Endothelial cell (in vitro differentiated cells): ENCODE measurements at places on chromosomes 11 and 22. TPM values are rescaled to one million over a fixed set of nuclear protein-coding genes. Genes with fewer than 3 reads are reported as not detected.

The MPZL3 gene
- total RNA-seq: 10.7 TPM

GRCh38 chr11:123856444-123856843 is 29.0 kb downstream of the TMEM225 start:
- H3K27ac ChIP-seq: no peak overlapping the region
- DNase-seq: no peak
- peaks cover 10% of the 10 kb centered on the region for H3K36me3 ChIP-seq

DNA sequence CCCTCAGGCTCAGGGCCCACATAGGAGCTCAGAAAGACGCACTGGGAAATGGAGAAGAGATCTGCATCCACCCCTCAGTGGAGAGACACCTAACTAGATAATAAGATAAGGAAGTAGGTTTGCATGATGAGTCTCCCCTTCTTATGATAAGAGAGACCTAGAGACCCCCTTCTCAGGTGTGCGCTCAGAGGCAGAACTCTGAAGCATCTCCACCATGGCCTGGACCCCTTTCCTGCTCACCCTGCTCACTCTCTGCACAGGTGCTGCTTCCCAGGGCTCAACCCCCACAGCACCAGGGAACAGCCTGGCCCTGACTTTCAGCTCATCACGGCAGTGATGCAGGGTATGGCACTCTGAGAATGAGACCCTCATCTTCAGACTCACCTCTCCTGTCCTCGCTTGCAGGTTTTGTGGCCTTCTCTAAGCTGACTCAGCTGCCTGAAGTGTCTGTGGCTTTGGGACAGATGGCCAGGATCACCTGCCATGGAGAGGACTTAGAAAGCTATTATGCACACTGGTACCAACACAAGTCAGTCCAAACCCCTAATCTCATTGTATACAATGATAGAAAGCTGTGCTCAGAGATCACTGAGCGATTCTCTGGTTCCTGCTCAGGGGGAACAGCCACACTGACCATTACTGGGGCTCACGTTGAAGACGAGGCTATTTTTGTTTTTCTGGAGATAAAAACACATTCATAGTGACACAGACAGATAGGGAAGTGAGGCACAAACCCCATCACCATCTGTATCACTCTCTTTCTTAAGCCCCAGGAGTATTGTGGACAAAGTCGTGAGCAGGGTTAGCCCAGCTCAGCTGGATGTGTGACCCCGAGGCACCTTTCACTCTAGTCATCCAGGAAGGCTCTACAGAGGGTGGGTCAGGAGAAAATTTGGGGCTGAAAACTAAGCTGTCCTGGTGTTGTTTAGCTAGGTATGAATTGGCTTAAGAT is 29.7 kb upstream of the IGLL5 start:
- no peaks in the 10 kb centered on the region for H3K36me3 ChIP-seq
- DNase-seq: no peak
- no peak overlapping the region for H3K27ac ChIP-seq
- H3K27me3 ChIP-seq: peaks cover 2% of the 10 kb centered on the region
- H3K4me3 ChIP-seq: no peak overlapping the region

DNA sequence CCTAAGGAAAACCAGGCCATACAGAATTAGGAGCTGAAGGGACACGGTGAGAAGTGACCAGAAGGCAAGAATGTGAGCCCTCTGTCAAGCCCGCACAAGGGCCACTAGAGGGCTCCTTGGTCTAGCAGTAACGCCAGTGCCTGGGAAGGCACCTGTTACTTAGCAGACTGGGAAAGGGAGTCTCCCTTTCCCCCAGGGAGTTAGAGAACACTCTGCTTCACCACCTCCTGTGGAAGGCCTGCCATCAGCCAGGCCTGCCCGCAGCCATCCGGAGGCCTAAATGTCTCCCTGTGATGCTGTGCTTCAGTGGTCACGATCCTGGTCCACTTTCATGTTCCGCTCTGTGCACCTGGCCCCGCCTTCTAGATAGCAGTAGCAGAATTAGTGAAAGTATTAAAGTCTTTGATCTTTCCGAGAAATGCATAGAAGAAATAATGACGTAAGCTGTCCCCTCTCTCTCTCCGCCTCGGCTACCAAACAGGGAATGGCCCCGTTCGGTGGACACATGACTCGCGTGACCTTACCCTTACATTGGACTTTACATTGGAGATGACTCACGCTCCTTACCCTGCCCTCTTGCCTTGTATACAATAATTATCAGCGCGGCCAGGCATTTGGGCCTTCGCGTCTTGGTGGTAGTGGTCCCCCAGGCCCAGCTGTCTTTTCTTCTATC is 10.7 kb upstream of the GSTP1 start:
- no peak overlapping the region for H3K27ac ChIP-seq
- peaks cover 6% of the 10 kb centered on the region for H3K4me1 ChIP-seq
- H3K27me3 ChIP-seq: peaks cover 2% of the 10 kb centered on the region
- H3K36me3 ChIP-seq: no peaks in the 10 kb centered on the region

The ANKK1 gene
- total RNA-seq: 0.18 TPM

DNA sequence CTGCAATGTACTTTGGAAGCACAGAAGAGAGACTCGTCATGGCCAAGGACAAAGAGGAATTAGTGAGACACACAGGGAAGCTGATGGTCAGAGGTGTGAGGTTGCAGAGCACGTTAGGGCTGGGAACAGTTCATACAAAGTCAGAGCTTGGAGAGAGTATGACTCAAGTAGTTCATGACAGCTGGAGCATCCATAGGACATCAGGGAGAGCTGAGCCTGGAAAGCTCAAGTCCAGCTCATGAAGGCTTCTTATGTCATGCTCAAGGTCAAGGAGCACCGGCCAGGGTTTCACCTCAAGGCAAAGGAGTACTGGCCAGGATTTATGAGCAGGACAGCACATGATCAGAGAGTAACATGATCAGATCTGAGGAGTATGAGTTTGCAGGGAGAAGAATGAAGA is 64.6 kb upstream of the CHST1 start:
- peaks cover 10% of the 10 kb centered on the region for H3K27me3 ChIP-seq
- H3K27ac ChIP-seq: no peak overlapping the region
- peaks cover 33% of the 10 kb centered on the region for H3K4me1 ChIP-seq
- H3K36me3 ChIP-seq: peaks cover 10% of the 10 kb centered on the region
- H3K4me3 ChIP-seq: no peak overlapping the region
- no peak for DNase-seq

DNA sequence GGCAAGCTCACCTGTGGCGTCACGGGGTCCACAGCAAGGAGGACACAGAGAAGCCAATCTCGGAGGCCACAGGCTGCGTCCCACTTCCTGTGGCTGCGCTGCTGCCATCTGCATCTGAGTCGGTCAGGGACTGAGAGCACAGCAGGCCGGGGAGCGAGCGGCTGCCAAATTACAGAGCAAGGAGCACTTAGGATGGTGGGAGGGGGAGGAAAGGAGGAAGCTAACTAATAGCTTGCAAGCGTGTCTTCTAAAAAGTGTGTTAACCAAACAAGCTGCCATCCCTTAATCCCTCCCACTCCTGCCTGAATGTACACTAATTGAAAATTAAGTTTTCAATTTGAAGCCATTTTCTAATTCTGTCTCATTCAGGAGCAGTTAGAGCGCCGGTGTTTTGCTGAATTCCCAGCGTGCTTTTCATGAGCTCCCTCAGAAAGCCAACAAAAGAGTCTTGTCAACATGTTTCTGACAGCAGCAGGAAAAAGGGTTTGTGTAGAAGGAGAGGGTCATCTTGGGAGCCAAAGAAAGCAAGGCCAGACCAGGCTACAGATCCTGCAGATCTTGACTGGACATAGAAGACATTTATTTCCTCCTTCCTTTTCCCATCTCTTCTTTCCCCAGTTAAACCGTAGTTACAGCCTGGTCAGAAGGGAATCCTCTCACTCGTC is 42.4 kb upstream of the API5 start:
- no peak for DNase-seq
- H3K27ac ChIP-seq: no peak overlapping the region
- H3K4me3 ChIP-seq: no peak overlapping the region
- H3K4me1 ChIP-seq: no peaks in the 10 kb centered on the region

DNA sequence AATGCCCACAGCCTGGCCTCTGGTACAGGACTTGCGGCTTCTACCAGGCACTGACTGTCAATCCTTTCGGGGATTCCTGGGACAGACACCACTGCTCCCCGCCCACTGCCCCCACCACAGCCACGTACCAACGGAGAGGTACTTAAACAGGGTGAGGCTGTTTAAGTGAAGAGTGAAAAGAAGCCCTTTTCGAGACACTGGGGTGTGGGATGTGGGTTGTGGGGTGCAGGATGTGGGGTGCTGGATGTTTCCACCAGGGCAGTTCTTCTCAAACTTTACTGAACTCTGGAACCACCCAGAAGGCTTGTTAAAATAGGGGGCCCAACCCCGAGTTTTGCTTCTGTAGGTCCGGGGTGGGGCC is 34.2 kb upstream of the PRR5 start:
- no peak for DNase-seq
- H3K4me1 ChIP-seq: peaks cover 17% of the 10 kb centered on the region
- H3K4me3 ChIP-seq: peak overlapping the region; percentile 85
- peaks cover 8% of the 10 kb centered on the region for H3K27me3 ChIP-seq
- no peak overlapping the region for H3K27ac ChIP-seq
- peaks cover 4% of the 10 kb centered on the region for H3K36me3 ChIP-seq

DNA sequence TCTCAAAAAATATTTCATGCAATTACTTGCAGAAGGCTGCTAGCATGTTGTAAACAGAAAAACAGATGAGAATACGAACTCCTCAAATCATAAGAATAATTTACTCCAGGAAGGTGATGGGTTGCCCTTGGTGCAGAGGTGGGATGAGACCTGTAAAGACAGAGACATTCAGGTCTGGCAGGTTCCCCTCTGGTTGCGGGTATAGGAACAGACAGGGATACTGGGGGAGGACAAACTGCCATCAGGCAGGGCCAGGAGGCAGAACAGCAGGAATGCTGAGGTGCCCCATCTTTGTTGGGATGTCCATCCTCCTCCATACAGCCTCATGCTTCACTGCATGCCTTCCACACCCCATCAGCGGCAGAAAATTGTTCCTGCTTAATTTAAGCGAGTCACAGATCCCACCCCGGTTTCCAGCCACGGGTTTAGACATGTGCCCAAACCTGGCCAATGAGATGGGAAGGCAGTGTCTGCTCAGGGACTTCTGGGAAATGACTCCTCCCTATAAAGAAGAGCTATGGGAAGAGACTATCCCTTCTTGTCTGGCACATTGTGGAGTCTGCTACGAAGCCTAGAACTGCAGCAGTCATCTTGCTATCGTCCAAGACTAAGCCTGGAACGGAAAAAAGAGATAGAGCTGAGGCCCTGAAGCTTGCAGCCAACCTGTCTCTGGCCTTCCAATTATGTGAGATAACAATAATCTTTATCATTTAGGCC is 23.1 kb upstream of the IRAG1 start:
- DNase-seq: no peak
- peaks cover 8% of the 10 kb centered on the region for H3K4me1 ChIP-seq
- no peak overlapping the region for H3K27ac ChIP-seq
- peaks cover 2% of the 10 kb centered on the region for H3K27me3 ChIP-seq

DNA sequence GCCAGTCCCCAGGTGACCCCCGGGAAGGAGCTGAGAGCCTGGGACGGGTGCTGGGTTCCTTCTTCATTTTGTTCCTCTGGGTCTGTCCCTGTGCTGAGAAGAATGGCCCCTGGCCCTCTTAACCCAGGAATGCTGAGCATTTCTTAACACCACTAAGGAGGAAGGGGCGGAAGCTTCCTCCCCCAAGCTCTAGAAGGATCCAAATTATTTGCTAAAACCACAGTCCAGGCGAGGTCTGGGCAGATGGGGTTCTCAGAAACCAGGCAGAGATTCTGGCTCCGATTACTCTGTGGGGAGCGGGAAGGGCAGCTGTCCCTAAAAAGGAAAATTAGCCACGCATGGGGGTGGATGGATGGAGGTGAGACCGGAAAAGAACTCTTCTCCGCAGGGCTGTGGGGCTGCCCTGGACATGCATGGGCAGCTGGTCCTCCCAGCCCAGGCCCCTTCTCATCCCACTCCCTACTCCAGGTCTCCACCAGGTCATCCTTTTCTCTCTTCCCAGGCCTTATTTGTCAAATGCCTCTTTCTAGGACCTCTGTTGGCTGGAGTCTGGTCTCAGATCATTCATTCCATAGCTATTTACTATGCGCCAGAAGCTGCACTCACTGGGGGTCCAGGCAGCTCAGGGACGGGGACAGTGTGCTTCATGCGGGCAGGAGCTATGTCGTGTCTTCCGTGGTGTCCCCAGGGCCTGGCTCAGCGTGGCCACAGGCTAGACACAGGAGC is 45.0 kb upstream of the MYH9 start:
- peaks cover 22% of the 10 kb centered on the region for H3K4me1 ChIP-seq
- no peaks in the 10 kb centered on the region for H3K36me3 ChIP-seq
- DNase-seq: no peak
- peaks cover 2% of the 10 kb centered on the region for H3K27me3 ChIP-seq
- H3K27ac ChIP-seq: no peak overlapping the region

DNA sequence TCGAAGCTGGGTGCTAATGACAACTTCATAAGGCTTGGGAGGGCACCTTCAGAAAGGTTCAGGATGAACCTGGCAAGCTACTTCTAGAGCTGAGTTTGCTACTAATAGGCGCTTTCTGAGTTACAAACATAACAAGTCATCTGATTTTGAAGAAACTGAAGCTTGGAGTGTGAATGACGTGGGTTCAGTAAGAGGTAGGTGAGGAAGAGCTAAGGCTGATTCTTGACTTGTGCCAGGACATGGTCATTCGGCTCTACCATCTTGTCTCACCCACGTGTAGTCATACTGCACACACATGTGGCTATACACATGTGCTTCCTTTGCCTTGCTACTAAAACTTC is 56.4 kb downstream of the SWAP70 start:
- peaks cover 3% of the 10 kb centered on the region for H3K27me3 ChIP-seq
- H3K27ac ChIP-seq: peak overlapping the region; percentile 99
- H3K4me3 ChIP-seq: peak overlapping the region; percentile 67
- peaks cover 23% of the 10 kb centered on the region for H3K36me3 ChIP-seq
- DNase-seq: no peak

DNA sequence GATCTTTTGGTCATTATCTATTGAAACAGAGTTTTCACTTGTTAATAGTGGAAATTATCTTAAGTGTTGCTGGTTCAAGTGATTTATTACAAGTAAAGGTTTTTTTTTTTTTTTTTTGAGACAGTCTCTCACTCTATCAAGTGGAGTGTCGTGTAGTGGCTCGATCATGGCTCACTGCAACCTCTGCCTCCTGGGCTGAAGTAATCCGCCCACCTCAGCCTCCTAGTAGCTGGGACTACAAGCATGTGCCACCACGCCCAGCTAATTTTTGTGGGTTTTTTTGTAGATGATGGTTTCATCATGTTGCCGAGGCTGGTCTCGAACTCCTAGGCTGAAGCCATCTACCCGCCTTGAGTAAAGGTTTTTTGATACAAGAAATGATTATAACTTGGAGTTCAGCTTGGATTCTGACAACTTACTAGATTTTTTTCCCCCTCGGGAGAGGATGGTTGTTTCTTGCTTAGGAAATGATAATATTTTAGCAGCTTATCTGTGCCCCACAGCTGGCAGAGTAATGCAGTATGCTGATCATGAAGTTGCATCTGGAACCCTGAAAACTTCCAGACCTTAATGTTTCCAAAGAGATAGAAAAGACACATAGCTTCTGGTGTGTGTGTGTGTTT is 68.9 kb downstream of the MTMR3 start:
- no peaks in the 10 kb centered on the region for H3K36me3 ChIP-seq
- no peak overlapping the region for H3K4me3 ChIP-seq
- no peak for DNase-seq
- no peaks in the 10 kb centered on the region for H3K27me3 ChIP-seq
- H3K27ac ChIP-seq: no peak overlapping the region
- peaks cover 13% of the 10 kb centered on the region for H3K4me1 ChIP-seq

The MUC5B gene
- not detected for total RNA-seq

- no peaks in the 10 kb centered on the region for H3K27me3 ChIP-seq
- H3K4me3 ChIP-seq: no peak overlapping the region
- no peak for DNase-seq
- H3K27ac ChIP-seq: no peak overlapping the region
- H3K36me3 ChIP-seq: no peaks in the 10 kb centered on the region
Observed at GRCh38 chr11:100546714-100547113, 140.4 kb upstream of the ARHGAP42 start.

The HPX gene
- total RNA-seq: 1.4 TPM

The BIRC3 gene
- 0.08 TPM for total RNA-seq

- H3K27ac ChIP-seq: no peak overlapping the region
- peaks cover 10% of the 10 kb centered on the region for H3K4me1 ChIP-seq
- H3K4me3 ChIP-seq: no peak overlapping the region
- no peak for DNase-seq
Observed at GRCh38 chr11:83054001-83054400, 17.7 kb downstream of the RAB30 start.
